HT-29 (cell line): ENCODE measurements at places on chromosomes 5 and 9.

- no peak for DNase-seq
Observed at GRCh38 chr5:150057052-150057451, 29.3 kb downstream of the CSF1R start.

DNA sequence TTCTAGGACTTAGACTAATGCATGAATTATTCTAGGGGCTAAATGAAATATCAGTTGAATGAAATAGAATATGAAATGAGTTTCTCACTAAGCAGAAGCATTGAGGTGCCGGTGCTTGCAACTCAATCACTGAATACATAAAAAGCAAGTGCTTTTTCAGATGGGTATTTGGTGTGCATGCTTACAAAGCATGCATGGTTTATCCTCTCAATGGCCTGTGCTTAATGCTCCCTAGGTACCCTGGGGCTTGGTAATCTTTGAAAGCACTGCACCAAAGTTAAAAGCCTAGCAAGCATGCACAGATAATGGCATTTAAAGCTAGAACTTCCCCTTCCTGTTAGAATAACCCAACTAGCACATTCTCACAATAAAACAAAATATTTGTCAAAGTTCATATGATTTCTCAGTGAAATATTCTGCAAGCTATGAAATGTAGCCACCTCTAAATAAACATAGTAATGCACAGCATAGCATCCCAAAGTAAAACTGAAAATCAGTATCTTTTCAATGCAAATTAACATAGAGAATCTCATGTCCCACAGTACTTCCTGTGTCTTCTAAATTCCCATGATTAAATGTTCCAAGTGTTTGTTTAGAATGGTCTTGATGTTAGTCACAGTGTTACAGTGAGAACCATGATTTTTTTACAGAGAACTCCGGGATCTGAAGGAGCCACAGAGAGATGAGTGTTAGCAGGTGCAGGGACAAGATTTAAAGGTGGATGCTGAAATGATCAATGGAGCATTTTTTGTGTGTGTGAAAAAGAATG lies 143.4 kb upstream of the CDH6 start:
- DNase-seq, result no peak

DNA sequence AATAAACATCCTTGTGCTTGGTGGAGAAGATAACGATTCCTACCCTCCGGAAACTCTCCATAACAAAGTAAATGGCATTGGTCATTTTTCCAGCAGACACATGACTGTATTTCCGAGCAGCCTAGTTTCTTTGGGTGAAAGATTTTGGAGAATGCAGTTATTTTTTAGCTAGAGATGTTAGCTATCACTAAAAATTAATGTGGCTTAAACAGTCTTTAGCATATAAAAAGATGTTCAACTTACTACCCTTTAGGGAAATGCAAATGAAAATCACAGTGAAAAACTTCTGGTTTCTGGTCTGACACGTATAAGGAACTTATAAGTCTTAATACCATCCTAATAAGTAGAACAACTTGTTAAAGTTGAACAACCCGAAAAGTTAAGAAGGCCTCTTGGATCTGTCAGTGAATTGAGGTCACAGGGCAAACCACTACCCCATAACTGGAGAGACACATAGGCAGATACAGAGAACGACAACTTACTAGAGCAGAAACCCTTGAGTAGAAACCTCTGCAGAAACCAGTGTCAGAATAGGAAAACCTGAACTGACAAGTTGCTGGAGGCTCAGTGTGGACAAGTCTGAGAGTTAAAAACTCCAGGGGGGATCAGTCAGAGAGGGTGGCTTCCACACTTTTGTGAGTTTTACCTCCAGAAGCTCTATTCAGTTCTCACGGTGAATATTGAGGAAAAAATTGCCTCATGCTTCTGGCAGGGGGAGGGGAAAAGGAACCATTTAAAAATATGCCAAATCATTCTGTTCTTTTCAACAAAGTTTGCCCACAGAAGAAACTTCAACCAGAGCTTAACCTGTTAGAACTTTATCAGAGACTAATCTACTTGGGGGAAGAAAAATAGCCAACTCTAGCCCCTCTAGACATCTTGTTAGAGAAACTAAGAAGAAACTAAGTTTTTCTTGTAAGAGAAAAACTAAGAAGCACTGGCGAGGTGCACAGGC lies 325.2 kb upstream of the RPS23 start:
- no peak for DNase-seq

GRCh38 chr9:117783828-117784227 lies 79.6 kb downstream of the TLR4 start:
- peak; percentile 6 for DNase-seq

DNA sequence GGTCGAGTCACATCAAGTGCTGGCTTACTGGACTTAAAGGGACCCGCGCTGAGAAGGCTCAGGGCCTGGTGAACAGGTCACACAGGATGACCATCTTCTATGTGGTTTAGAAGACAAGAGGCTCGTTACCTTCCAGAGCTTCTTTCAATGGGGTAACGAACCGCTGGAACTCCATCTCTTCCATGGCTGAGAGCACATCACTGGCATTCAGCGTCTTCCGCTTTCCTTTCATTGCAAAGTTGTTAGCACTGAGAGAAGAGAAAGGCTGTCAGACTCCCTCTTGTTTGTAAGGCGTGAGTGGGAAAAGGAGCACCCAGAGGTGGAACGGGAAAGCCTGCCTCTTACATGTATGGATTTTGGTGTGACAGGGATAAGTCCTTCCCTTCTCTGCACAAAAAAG lies 994 bp downstream of the POLE3 start:
- DNase-seq, result peak; percentile 9

- no peak for DNase-seq
Observed at GRCh38 chr5:44665101-44665701, 143.5 kb upstream of the MRPS30 start.

- no peak for DNase-seq
Observed at GRCh38 chr5:14223372-14223771, 80.2 kb downstream of the TRIO start.

GRCh38 chr5:98474216-98474615 lies 299.2 kb upstream of the RGMB start:
- DNase-seq, result no peak

- no peak for DNase-seq
Observed at GRCh38 chr5:104367978-104368377, 805.4 kb upstream of the NUDT12 start.

GRCh38 chr5:33153372-33153771 lies 287.4 kb upstream of the TARS1 start:
- no peak for DNase-seq

GRCh38 chr9:130756037-130756436 lies 62.5 kb downstream of the EXOSC2 start:
- no peak for DNase-seq

- DNase-seq, result peak; percentile 50
Observed at GRCh38 chr9:34413231-34413852, 36.6 kb upstream of the MYORG start.

GRCh38 chr9:120514405-120514804 lies 65.6 kb downstream of the CDK5RAP2 start:
- DNase-seq, result no peak
